Skeletal muscle cell (primary cell): ENCODE measurements at places on chromosomes 12 and 14.

- DNase-seq = no peak
Measured at GRCh38 chr12:44405297-44405696, 470.8 kb downstream of the NELL2 start.

DNA sequence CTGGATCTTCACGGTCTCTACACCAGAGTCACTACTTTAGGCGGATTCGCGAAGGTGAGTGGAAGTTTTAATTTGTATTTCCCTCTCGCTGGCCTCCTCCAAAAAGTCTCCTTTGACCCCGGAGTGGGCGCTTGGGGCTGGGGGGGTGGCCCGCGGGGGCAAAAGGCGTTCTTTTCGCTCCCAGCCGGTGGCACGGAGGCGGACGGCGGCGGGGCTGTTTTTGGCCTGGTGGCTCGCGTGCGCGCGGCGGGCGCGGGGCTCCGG is 510 bp downstream of the ARID2 start:
- no peak for DNase-seq

GRCh38 chr14:36521598-36522345 is 1.7 kb upstream of the NKX2-1 start:
- no peak for DNase-seq

- DNase-seq = no peak
Measured at GRCh38 chr14:51860164-51860824, at the start of gene GNG2. Gene GNG2, plus strand, starts transcription at chr14:51860612. Its CDS starts 90,067 bp downstream, at chr14:51950679.

DNA sequence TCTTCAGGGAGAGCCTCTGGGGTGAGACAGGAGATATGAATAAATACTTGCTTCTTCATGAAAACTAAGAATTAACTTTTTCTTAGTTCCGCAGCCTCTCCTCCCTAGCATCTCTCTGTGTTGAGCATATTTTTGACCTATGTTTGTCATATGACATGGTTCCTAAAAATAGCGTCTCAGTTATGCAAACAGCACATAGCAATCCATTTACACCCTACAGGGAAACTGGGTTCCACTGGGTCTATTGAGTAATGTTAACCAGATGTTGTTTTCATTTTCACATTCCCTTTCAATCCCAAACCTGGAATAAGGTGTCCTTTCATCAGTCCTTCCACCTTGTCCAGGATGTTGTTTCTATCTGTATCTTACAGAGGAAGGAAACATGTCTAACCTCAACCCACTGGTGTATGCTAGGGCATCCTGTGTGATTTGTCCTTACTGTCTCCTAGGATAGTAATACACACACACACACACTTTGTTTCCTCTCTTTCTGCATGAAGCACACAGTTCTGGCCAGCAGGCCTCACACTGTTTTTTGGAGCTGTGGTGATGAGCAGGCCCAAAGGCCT is 1543.5 kb downstream of the AACS start:
- peak; percentile 13 for DNase-seq

DNA sequence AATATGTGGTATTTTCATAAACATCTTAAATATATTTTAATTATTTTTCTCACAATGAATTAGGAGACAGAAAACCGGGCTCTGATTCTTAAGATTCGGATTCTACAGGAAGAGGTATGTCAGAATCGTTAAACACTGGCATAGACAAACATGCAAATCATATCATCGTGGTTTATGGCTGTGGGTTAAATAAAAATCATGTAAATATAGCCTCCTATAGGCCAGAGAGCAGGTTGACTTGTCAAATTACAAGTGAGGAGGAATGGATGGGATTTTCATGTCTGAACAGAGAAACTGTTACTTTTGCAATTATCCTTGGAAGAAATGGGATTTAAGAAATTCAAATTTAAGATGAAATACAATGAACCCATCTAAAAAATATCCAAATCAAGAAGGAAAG is 74.9 kb upstream of the BCAT1 start:
- DNase-seq = no peak

DNA sequence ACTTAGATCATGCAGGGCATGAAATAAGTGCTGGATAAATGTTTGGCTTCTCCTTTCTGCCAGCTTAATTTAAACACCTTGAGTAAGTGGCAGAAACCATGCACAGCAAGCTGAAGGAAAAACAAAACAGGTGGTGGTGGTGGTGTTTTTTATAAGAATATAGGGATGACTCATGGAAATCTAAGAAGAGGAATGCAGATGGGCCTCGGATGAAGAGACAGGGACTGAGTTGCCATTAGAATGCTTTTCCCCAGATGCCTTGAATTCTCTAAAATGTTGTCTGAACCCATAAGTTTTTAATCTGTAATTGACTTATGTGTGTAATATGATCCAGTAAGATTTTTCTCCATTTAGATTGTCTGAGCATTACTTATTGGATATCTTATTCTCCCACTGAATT is 93.1 kb upstream of the ZDHHC17 start:
- DNase-seq = no peak

GRCh38 chr12:120562906-120563305 is 18.3 kb downstream of the POP5 start:
- no peak for DNase-seq

GRCh38 chr12:41053046-41053445 is 135.1 kb upstream of the PDZRN4 start:
- DNase-seq = no peak

- no peak for DNase-seq
Measured at GRCh38 chr12:67501362-67501761, 147.2 kb upstream of the DYRK2 start.

DNA sequence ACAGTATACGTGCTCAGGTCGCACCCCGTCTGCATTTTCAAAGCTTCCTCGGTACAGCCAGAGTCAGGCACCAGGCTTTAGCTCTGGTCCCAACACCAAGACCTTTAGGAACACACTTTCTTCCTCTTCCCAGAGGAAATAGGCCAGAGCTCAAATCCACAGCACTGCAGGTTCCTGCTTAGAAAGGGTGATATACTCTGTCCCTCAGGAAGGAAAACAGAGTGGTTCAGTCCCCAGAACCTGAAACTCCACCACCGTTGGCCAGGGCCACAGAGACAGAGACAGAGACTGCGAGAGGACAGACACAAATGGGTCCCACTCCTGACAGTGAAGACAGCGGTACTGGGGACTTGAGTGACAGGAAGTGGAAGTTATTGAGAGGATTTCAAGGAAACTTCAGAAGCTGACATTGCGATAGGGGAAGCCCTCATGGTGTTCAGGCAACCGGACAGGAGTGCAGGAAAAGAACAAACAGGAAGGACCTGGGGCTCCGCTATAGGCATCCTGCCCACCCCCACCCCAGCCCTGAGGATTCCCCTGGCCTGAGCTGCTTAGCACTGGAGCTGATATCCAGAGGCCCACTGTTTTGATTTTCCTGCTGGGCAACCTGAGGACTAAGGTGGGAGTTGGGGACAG is 5.5 kb upstream of the KRT8 start:
- no peak for DNase-seq

DNA sequence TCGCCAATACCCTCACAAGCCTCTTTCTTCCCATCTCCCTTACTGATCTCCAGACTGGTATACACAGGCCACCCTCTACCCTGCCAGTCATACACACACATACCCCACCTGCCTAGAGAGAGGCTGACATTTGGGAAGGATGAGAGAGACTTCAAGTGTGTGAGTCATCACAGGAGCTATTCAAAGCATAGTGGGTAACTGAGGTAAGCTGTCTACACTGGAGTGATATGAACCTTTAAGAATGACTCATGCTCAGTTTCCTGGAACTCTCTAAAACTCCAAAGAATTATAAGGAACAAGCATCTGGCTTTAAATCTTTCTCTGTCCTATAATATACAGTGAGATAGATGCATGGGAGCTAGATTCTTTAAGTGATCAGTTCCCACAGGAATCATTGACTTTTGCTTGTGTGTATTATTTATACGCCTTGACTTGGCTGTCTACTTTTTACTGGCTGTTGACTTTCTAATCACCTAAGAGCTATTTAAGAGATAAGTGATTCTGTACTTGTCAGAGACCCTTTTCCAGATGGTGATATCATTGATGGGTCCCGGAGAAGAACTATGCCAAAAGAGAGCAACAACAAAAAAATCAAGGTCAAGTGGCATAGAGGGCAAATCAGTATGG is 5.8 kb downstream of the IGF1 start:
- DNase-seq = peak; percentile 2

GRCh38 chr14:65792208-65792905 is 379.8 kb downstream of the FUT8 start:
- no peak for DNase-seq

- no peak for DNase-seq
Measured at GRCh38 chr14:77641534-77642341, 25.3 kb upstream of the SPTLC2 start.

DNA sequence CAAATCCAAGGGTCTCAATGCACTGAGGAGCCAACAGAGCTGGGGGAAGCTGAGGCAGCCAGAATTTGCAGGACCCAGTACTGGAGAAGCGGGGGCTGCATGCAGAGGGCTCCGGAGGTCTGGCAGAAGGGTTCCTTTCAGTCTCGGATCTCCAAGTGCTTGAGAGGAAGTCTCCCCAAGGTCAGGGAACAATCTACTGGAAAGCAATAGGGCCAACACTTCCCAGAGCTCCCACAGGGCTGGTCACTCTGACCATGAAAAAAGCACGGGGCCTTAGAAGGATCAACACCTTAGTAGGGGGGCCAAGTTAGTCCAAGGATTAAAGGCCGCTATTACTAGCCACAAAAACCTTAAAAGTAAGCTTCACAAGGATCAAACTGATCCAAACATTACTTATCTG is 31.7 kb downstream of the SPPL3 start:
- no peak for DNase-seq

DNA sequence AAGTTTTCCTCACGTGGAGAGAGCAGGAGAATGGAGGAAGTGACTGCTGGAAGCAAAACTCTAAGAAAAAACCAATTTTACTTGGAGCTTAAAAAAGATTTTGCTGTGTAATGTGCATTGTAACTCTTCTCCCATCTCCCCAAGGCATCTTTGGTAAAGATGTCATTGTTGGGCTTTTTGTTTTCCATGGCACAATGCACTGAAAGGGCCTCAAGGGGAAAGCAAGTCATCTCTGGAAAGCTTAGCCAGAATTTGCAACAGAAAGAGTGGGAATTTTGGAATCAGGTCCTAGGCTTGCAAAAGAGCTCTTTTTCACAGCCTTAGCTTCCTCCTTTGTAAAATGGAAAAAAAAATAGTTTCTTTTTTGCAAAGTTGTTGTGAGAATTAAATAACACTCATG is 7.9 kb upstream of the PPM1A start:
- DNase-seq = no peak

DNA sequence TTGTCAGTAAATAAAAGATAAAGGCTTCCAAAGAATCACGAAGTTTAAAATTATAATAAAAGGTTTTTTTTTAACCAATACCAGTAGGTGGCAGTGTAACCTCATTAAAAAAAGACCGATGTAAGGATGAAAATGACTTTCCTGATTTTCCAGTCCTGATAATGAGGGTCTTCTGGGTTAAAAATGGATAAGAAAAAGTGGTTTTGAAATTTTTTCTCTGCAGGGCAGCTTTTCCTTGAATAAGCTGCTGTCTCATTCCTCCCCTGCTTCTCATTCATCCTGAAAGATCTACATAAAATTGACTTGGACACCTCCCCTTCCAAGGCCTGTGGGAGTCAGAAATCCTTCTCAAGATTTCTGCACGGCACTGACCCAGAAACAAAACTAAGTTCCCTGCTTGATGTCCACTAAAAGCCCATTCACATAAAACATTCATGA is 58.9 kb upstream of the FBXO33 start:
- DNase-seq = no peak

GRCh38 chr14:66649498-66649897 is 141.6 kb downstream of the GPHN start:
- DNase-seq = no peak
